ENCODE measurements at places on chromosomes 6 and 20.

DNA sequence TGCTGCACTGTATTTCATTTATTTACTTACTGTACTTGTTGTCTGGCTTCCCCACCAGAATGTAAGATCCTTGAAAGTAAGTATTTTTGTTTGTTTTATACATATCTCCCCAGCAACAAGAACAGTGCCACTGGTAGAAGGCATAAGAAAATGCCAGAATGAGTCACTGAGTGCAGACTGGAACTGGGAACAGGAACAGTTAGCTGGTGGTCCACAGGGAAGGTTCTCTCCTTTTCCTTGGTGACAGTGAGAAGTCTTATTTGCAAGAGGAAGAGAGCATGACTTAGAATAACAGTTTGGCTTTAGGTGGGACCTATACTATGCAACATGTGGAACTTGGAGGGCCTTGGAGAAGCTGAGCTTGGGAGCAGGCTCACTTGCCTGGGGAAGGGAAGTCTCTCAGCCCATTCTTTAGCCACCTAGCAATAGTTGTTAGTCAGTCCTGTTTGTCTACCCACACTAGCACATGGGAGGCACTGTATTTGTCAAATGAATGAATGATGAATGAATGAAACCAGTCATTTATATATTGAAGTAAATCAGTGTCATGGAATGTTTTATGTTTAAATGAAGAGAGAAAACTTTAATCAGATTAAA, 203.5 kb downstream of the KCNQ5 start:
- no peak for DNase-seq

GRCh38 chr6:23403460-23403859, 722.6 kb upstream of the NRSN1 start:
- DNase-seq: no peak

DNA sequence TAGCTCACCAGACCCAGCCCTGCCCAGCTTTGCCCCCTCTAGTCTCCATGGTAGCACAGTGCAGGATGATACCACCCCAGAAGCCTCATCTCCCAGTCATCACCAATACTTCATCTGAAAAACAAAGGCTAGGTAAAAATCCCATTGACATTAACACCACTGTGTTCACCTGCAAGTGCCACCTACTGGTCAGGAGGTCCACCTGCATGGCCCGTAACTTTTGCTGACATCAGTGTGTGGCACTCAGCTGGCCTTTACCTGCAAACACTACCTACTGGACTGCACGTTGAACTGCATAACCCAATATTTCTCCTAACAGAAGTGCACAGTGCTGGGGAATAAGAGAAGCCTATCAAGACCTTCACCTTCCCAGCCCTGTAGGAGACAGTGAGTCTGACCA, 234.7 kb upstream of the ADGRB3 start:
- no peak for DNase-seq

DNA sequence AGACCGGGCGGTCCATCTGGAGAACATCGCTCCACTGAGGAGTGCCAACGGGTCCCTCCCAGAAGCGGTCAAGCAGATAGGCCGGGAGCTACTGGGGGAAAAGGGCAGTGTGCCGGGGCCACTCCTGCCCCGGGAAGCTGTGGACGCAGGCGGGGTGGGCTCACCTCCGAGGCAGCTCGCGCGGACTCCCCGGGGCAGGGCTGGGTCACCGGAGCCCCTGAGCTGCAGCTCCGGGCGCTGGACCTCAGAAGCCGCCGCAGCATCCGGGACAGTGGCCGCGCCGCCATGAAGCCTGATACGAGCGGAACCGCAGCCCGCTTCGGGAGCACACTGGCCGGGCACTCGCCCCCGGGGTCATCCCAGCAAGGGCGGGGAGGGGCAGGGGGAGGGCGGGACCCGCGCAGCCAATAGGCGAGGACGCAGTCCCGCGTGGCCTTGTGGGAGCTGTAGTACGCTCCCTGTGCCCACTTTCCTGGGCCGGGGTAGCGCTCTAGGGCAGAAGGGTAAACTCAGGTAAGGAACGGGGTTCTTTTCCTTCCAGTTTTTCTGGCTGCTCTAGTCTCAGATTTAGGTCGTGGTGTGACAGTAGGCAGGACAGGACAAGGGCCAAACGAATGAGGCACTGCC, at the start of gene MOCS1:
MOCS1 (minus strand) TSS at position 332 of the 627 bp plus-strand sequence; CDS start at position 287, 45 bp downstream.
- DNase-seq: peak; percentile 86

- no peak for DNase-seq
These were observed 81.8 kb downstream of the SGK1 start for GRCh38 chr6:134235937-134236751.

DNA sequence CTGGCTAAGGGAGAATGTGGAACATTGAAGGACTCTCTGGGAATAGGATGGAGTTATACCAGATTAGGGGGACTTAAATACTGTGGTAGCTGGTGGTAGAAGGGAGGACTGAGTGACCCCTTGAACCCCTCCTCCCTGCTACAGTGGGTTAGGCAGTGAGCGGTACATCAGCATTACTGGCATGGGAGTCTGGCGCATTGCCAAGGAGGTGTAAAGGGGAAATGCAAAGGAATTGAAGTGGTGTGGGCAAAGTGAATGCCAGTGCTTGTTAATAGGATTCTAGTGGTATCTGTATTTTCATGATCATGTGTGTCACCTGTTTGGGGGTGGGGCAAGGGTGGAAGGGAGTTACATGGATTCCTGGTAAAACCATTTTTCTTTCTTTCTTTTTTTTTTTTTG, 60.1 kb downstream of the GFRA4 start:
- no peak for DNase-seq

- no peak for DNase-seq
These were observed 48.4 kb downstream of the GCNT2 start for GRCh38 chr6:10569392-10570127.
